ENCODE measurements at places on chromosomes 7 and 10.
A peak's percentile ranks its signal among the peaks of the same experiment; 100 is the strongest.

DNA sequence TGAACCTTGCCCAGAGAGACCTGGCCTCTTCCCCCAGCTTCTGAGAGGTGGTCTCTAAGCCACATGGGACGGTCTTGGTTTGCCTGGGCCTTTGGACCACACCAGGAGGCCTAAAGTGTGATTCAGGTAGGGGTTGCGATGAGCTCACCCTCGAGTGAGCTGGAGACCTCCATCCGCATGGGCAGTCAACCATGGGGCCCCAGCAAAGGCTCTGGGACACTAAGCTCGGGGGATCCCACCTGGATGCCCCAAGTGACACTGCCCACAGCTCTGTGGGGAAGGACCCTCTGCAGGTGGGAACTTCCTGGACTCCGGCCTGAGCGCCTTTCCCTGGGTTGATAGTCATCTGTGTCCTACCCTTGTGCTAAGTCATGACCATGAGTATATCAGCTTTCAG is 57.1 kb upstream of the FAM20C start:
- no peak for DNase-seq

DNA sequence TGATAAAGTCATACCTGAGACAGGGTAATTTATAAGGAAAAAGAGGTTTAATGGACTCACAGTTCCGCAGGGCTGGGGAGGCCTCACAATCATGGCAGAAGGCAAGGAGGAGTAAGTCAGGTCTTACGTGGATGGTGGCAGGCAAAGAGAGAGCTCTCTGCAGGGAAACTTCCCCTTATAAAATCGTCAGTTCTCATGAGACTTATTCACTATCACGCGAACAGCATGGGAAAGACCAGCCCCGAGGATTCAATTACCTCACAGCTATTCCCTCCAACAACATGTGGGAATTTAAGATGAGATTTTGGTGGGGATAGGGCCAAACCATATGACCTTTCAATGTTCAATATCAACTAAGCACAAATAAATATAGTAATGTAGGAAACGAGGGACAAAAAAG is 559.4 kb upstream of the KCND2 start:
- no peak for DNase-seq

GRCh38 chr7:151793531-151793951 is 83.4 kb downstream of the PRKAG2 start:
- DNase-seq: no peak

DNA sequence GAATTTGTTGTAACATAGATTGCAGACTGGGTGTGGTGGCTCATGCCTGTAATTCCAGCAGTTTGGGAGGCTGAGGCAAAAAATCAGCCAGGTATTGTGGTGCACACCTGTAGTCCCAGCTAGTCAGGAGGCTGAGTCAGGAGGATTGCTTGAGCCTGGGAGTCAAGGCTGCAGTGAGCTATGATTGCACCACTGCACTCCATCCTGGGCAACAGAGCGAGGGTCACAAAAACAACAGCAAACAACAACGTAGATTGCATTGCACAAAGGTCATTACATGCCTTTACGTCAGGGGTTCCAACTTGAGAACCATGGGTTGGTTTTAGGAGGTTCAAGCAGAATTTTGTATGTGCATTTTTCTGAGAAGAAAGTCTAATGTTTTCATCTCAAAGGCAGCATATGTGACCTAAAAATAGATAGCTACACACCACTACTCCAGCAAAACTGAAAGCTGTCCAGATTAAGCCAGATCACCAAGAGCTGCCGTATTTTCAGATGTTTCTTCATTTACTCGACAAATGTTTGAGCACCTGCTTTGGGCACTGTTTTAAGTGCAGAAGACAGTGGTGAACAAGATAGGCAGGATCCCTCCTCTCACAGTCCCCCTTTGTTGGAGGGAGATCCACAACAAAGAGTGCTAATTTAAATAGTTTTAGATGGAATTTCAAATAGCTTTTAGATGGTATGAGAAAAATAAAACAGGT is 28.3 kb upstream of the CYP26C1 start:
- no peak for DNase-seq

- no peak for DNase-seq
Observed at GRCh38 chr7:142111499-142111898, at the start of gene MGAM2. MGAM2 (plus strand) TSS chr7:142111718; CDS start chr7:142116874, 5,156 bp downstream.

- DNase-seq: no peak
Observed at GRCh38 chr10:2137549-2138174, 400.3 kb upstream of the ADARB2 start.

- no peak for DNase-seq
Observed at GRCh38 chr10:129048513-129048912, 418.5 kb upstream of the MGMT start.

DNA sequence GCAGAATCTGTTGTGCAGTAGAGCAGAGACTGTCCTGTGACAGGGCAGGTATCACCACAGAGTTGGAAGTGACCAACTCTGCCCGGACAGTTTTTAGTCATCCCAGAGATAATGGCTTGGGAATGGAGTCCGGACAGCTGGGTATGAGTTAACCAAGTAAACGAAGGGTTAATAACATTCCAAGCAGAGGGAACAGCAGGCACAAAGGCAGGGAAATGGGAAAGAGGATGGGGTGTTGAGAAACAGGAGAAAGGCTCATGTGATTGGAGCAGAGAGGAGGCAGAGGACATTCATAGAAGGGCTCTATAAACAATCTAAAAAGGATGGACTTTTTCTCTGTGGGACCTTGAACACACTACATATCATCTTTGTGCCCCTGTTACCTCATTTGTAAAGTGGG is 132.2 kb upstream of the YAE1 start:
- DNase-seq: no peak

DNA sequence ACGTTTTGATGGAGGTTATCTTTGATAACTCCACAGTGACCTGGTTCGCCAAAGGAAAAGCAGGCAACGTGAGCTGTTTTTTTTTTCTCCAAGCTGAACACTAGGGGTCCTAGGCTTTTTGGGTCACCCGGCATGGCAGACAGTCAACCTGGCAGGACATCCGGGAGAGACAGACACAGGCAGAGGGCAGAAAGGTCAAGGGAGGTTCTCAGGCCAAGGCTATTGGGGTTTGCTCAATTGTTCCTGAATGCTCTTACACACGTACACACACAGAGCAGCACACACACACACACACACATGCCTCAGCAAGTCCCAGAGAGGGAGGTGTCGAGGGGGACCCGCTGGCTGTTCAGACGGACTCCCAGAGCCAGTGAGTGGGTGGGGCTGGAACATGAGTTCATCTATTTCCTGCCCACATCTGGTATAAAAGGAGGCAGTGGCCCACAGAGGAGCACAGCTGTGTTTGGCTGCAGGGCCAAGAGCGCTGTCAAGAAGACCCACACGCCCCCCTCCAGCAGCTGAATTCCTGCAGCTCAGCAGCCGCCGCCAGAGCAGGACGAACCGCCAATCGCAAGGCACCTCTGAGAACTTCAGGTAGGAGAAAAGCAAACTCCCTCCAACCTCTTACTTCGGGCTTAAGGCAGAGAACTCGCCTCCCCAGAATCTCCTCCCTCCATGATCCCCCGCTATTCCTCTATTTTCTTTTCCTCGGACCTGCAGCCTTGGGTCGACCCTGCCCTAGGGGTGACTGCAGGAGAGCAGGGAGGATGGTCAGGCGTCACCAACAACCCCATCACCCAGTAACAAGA is at the start of gene SERPINE1:
TSS of gene SERPINE1 (plus strand) at position 454 of the 809 bp plus-strand sequence. CDS start 1,290 bp downstream, outside the sequence.
- peak; percentile 37 for DNase-seq

- no peak for DNase-seq
Observed at GRCh38 chr10:103752680-103753248, 102.6 kb downstream of the SH3PXD2A start.

DNA sequence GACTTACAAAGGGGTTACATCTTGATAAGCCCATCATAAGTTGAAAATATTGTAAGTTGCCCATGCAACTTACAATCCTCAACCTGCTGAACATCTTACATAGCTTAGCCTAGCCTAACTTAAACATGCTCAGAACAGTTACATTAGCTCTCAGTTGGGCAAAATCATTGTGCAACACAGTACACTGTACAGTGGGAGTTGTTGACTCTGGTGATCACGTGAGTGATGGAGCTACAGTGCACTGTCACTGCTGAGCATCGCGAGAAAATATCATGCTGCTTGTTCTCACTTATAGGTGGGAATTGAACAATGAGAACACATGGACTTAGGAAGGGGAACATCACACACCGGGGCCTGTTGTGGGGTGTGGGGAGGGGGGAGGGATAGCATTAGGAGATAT is 214.9 kb upstream of the ZMIZ1 start:
- no peak for DNase-seq

GRCh38 chr7:42735081-42735480 is 176.8 kb downstream of the C7orf25 start:
- no peak for DNase-seq

- no peak for DNase-seq
Observed at GRCh38 chr10:95026461-95026860, 42.8 kb downstream of the CYP2C8 start.

GRCh38 chr7:157784979-157785441 is 448.2 kb downstream of the DNAJB6 start:
- DNase-seq: no peak

DNA sequence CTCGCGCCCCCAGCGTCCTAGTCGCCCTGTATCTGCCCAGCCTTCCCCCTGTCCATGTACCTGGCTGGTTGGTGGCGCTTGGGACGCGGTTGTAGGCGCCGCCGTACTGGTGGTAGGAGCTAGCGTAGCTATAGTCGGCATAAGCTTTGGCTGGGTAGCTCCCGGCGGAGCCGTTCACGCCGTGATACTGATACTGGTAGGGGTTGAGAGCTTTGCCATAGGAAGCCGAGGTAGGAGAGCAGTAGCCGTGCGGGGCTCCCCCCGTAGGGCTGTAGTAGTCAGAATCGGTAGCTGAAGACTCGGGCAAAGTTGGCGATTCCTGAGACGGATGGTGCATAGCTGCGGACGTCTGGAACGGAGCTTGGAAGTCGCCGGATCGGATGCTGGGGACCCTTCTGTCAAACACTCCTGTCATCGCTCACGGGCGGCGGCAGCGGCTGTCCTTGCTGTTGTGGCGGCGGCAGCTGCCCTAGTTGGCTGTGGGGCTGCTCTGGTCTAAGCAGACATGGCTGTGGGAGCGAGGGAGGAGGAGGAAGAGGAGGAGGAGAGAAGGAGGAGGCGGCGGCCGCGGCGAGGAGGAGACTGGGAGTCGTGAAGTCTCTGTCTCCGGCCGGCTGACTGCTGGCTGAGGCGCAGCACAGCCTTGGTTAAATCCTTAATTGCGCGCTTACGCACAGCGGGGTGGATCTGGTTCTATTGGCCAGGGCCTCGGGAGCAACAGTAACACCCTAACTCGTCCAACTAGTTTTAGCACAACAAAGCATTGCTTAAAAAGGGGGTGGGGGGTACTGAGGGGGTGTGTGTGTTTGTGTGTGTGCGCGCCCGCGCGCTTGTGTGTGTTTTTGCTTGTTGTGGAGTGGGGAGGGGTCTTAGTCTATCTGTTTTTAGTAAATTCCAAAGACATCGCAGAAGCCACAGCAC is at the start of gene DLX5:
TSS of gene DLX5 (minus strand) at position 623 of the 921 bp plus-strand sequence. CDS start at position 415, 208 bp downstream.
- DNase-seq: no peak

DNA sequence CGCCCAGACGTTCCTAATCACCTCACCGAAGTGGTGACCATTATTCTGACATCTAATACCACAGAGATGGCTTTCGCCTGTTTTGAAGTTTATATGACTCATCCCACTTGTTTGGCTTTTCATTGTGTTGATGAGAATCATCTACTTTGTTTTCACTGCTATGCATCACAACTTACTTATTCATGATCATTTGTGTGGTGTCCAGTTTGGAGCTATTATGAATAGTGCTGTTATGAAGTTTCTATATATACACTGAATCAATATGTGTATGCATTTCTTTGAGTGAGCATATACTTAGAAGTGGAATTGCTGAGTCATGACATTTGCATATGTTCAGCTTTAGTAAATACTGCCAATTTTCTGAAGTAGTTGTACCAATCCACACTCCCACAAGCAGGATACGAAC is 38.6 kb upstream of the TNKS2 start:
- DNase-seq: no peak

DNA sequence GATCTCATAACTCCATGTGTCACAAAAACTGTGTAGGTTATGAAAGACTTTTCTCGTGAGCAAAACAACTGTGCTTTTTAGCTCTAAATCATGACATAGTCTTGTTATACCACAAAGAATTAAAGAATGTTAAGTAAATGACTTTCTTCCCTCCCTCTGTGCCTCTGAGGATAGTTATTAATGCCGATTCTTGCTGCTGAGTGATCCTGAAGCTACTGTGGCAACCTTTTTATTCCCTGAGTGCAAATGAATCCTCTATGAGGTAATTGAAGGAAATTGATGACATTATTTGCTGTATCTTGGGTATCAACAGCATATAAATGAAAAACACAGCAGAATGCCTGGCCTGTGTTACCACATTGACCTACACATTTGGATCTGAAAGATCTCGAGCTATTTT is 142.2 kb upstream of the HDAC9 start:
- no peak for DNase-seq

- DNase-seq: no peak
Observed at GRCh38 chr7:124456286-124456685, 309.3 kb downstream of the GPR37 start.

DNA sequence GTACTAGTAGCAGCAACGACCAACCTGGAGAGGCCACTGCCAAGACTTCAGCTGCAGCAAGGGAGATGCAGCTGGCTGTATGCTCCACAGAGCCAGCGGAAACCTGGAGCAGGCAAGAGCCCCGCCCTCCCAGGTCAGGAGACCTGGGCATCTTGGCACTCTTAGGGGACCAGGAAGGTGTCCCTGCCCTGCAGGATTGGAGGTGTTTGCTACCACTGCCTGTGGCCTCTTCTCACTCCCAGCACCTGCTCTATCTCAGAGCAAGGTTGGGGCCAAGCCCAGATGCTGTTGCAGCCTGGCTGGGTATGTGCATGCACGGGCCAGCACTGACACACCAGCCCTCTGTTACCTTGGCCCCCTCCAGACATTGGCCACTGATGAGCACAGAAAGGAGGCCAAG is 1512.8 kb downstream of the REEP3 start:
- no peak for DNase-seq

GRCh38 chr7:15937571-15937970 is 251.1 kb upstream of the MEOX2 start:
- DNase-seq: no peak

GRCh38 chr7:67653856-67654454 is 657.3 kb downstream of the TYW1 start:
- no peak for DNase-seq

GRCh38 chr7:118104812-118105441 is 79.0 kb upstream of the LSM8 start:
- DNase-seq: no peak

Data from effector memory CD8-positive, alpha-beta T cell (primary cell).